Hematopoietic multipotent progenitor cell (in vitro differentiated cells): ENCODE measurements at places on chromosomes 3 and 15.

DNA sequence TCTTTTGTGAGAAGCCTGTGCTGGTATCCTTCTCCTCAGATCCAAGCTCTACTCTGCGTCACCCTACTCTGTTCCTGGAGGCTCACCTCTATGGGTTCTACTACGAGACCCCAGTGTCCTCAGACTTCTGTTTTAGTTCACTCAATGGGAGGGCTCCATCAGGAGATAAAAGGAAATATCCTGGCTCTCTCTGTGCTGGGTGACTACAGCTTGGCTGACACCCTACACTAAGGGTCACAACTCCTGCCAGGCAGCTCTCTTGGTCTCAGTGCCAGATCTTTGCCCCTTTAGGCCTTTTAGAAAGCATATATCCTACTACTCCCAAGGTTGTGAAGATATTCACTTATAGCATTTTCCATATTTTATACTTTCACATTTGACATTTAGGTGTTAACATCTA, 46.5 kb downstream of the SPG11 start:
- no peak for DNase-seq

- DNase-seq = no peak
Observed at GRCh38 chr3:23811919-23812318, 6.2 kb downstream of the UBE2E1 start.

DNA sequence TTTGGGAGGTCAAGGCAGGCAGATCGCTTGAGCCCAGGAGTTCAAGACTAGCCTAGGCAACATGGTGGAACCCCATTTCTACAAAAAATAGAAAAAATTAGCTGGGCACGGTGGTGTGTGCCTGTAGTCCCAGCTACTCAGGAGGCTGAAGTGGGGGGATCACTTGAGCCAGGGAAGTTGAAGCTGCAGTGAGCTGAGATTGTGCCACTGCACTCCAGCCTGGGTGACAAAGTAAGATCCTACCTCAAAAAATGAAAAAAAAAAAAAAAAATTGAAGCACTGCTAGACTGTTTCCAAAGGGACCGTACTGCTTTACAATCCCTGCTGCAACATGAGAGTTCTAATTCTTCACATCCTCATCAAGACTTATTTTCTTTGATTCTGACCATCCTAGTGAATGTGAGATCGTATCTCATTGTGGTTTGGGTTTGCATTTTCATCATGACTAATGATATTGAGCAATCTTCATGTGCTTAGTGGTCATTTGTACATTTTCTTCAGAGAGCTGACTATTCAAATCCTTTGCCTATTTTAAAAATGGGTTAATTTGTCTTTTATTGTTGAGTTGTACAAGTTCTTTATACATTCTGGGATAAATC, 10.8 kb downstream of the CMTM8 start:
- no peak for DNase-seq

DNA sequence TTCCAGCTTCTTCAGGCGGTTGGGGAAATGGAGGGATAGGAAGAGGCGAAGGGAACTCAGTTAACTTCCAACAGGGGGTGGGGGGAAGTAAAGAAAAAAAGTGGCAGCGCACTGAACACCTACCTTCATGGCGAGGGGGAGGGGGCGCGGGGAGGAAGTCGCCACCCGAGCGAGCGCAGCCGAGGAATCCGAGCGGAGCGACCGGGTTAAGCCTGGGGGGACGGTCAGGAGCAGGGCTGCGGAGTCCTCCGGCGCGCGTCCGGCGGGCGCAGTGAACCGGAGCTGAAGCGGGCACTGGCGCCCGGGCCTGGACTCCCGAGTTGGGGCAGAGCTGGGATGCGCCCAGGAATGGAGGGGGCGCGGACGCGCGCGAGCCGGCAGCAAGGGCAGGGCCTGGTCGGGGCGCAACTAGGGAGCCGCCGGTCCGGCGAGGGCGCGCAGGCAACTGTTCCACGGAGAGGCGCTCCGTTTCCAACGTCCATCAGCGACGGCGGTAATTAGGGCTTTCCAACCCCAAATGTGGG, at the start of gene WNT5A:
TSS of gene WNT5A (minus strand) at position 450 of the 524 bp plus-strand sequence. CDS start at position 129, 321 bp downstream.
- no peak for DNase-seq
